ENCODE measurements at places on chromosomes 12 and 14. TPM values are rescaled to one million over a fixed set of nuclear protein-coding genes. Genes with fewer than 3 reads are reported as not detected.

Gene TUBA1A
- 14.1 TPM for total RNA-seq

Gene STAB2
- not detected for total RNA-seq

Gene KRT3
- 0.24 TPM for total RNA-seq

Gene NPFF
- not detected for total RNA-seq

Gene COX8C
- not detected for total RNA-seq

Gene RALGAPA1
- total RNA-seq = 30.0 TPM

Gene AMDHD1
- 2.9 TPM for total RNA-seq

- no peaks in the 10 kb centered on the region for H3K27me3 ChIP-seq
- no peaks in the 10 kb centered on the region for H3K36me3 ChIP-seq
- no peak overlapping the region for H3K4me3 ChIP-seq
Observed at GRCh38 chr12:26287671-26288381, 92.5 kb downstream of the SSPN start.

- no peak overlapping the region for H3K4me3 ChIP-seq
- peaks cover 10% of the 10 kb centered on the region for H3K36me3 ChIP-seq
- H3K27ac ChIP-seq = no peak overlapping the region
- DNase-seq = no peak
- no peaks in the 10 kb centered on the region for H3K4me1 ChIP-seq
- no peaks in the 10 kb centered on the region for H3K27me3 ChIP-seq
Observed at GRCh38 chr12:12123036-12123604, 52.4 kb downstream of the BCL2L14 start.

- H3K4me3 ChIP-seq = no peak overlapping the region
- H3K4me1 ChIP-seq = no peaks in the 10 kb centered on the region
- no peak for DNase-seq
- H3K27me3 ChIP-seq = no peaks in the 10 kb centered on the region
Observed at GRCh38 chr12:41186026-41186425, 2.1 kb upstream of the PDZRN4 start.

GRCh38 chr14:54108481-54109471 lies 152.2 kb upstream of the BMP4 start:
- H3K27ac ChIP-seq = peak overlapping the region; percentile 53
- DNase-seq = peak; percentile 75
- H3K27me3 ChIP-seq = no peaks in the 10 kb centered on the region
- H3K4me3 ChIP-seq = no peak overlapping the region
- no peaks in the 10 kb centered on the region for H3K36me3 ChIP-seq
- peaks cover 57% of the 10 kb centered on the region for H3K4me1 ChIP-seq

DNA sequence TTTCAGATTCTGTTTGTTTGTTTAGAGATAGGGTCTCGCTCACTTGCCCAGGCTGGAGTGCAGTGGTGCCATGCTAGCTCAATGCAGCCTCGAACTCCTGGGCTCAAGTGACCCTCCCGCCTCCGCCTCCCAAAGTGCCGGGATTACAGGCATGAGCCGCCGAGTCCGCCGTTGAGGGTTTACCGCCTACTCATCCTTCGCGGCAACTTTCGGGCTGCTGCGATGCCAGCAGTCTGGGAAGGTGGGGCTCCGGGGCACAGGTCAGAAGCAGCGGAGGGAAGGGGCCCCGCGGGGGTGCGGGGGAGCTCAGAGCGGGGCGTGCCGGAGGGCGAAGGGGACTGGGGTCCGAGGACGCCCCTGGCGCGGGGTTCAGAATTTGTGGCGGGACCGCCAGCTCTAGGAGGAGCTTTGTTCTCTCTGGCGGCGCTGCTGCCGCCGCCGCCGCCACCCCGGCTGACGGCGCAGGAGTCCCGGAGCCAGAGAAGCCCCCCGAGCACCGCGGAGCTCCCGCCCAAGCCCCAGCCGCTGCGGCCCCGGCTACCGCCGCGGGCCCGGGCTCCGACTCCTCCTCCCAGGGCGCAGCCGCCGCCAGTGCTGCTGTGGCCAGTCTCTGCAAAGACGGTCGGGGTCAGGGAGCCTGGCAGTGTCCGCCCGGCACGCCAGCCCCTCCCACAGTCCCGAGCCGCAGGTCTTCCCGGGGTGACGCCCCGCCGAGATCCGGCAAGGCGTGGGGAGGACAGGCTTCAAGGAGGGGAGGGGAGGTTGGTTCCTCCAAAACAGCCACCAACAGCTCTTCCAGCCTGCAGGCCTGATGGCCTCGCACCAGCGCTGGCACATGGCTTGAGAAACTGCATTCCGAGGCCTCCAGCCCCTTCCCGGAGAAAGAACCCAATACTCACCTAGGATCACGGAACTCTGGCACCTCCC lies 10.9 kb upstream of the KRT77 start:
- no peak for DNase-seq
- H3K4me3 ChIP-seq = no peak overlapping the region
- no peak overlapping the region for H3K27ac ChIP-seq
- no peaks in the 10 kb centered on the region for H3K4me1 ChIP-seq

GRCh38 chr12:49669796-49670195 lies 37.4 kb downstream of the FMNL3 start:
- no peak overlapping the region for H3K27ac ChIP-seq
- no peaks in the 10 kb centered on the region for H3K36me3 ChIP-seq
- H3K4me3 ChIP-seq = no peak overlapping the region
- H3K4me1 ChIP-seq = no peaks in the 10 kb centered on the region

DNA sequence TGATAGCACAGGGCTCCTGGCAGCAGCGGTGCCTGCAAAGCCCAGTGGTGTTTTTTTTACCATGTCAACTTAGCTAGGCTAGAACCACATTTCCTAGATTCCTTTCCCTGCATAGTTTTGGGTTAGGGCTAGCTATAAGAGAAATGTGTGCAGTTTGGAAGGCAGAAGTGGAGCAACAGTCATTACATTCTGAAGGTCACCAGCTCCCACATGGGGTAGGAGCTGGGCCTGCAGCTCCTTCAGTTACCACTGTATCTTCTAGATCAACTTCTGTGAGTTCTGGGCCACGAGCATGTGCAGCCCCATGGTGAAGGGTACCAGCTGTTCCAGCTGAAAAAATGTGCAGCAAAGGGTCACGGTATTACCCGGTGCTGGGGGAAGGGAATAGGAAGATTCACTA lies 2.3 kb upstream of the SLC25A3 start:
- no peak for DNase-seq
- H3K4me1 ChIP-seq = peaks cover 16% of the 10 kb centered on the region
- no peak overlapping the region for H3K4me3 ChIP-seq
- H3K36me3 ChIP-seq = peaks cover 8% of the 10 kb centered on the region

DNA sequence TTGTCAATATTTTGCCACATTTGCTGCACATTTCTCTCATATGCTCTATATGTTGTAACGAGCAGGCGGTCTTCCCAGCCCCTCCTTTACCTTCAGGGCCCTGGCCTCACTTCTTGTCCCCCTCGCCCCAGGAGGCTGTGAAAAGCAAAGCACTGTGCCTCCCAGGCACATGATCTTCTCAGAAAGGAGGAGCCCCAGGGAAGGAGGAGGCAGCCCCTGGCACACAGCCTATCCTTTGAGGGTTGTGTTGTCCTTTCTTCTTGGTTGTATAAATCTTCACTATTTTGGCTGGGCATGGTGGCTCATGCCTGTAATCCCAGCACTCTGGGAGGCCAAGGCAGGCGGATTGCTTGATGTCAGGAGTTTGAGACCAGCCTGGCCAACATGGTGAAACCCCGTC lies 77.0 kb downstream of the PPP2R5C start:
- DNase-seq = no peak
- no peak overlapping the region for H3K4me3 ChIP-seq
- H3K27me3 ChIP-seq = no peaks in the 10 kb centered on the region
- no peaks in the 10 kb centered on the region for H3K36me3 ChIP-seq
- peaks cover 8% of the 10 kb centered on the region for H3K4me1 ChIP-seq
- no peak overlapping the region for H3K27ac ChIP-seq

DNA sequence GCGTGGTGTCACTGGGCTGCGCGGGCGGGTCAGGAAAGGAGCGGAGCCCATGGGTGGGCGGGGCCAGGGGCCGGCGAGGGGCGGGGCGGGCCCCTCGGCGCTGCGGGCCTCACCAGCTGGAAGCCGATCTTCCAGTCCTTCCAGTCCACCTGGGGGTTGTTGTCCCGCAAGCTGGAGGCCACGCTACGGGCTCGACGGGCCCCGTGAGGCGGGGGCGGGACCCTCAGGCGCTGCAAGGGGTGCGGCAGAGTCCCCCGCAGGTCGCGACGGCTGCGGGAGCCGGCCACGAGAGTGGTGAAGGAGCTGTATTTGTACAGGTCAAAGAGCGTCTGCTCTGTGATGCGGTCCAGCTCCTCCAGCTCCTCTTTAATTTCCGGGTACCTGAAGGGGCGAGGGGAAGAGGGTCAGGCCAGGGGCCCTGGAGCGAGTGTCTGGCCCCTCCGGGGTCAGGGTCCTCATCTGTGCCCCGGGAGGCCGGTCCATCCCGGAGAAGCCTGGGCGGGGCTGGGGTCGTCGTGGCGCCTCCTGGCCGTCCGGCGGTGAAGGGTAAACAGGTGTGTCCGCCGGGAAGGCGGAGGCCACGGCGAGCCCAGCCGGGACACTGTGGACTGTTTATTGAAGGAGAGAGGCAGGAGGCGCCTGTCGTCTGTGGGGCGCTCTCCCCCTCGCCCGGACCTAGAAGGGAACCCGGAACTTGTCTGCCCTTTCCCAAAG lies 11.9 kb downstream of the SCNN1A start:
- H3K27me3 ChIP-seq = no peaks in the 10 kb centered on the region
- H3K4me1 ChIP-seq = peaks cover 66% of the 10 kb centered on the region
- peak overlapping the region; percentile 64 for H3K4me3 ChIP-seq
- peak; percentile 74 for DNase-seq
- H3K36me3 ChIP-seq = peaks cover 26% of the 10 kb centered on the region
- peak overlapping the region; percentile 86 for H3K27ac ChIP-seq

DNA sequence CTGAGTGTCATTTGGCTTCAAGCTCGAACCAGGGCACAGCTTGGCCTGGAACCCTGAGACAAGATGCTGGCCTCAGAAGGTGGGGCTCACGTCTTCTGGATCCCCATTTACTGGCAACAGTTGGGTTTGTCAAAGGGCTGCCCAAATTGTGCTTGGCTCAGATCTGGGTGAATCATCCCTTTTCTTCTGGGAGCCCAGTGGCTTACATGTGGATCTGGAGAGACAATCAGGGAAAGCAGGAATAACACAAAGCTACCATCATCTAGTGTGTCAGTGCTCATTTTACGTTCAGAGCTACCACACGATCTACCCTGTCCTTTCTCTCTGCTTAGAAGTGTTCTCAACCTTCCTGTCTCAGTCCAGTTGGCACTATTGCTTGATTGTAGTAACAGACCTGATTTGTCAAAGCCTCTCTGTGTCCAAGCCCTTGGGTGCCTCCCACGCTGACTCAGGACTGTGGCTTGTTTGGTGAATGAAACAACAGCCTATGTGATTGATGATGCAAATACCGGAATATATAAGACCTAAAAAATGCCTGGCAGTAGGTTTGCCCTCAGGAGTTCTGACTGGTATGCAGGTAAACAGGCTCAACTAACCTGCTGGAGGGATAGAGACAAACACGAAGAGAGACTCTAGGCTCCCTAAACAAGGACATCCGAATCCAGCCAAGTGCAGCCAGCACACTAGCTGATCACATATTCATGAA lies 974.3 kb downstream of the VRK1 start:
- DNase-seq = peak; percentile 56
- H3K27me3 ChIP-seq = no peaks in the 10 kb centered on the region
- H3K4me3 ChIP-seq = no peak overlapping the region
- no peaks in the 10 kb centered on the region for H3K4me1 ChIP-seq
- H3K27ac ChIP-seq = no peak overlapping the region

- H3K4me1 ChIP-seq = peaks cover 38% of the 10 kb centered on the region
- no peaks in the 10 kb centered on the region for H3K36me3 ChIP-seq
- no peak overlapping the region for H3K4me3 ChIP-seq
- no peaks in the 10 kb centered on the region for H3K27me3 ChIP-seq
- no peak for DNase-seq
Observed at GRCh38 chr14:55803873-55804553, 224.0 kb downstream of the KTN1 start.

DNA sequence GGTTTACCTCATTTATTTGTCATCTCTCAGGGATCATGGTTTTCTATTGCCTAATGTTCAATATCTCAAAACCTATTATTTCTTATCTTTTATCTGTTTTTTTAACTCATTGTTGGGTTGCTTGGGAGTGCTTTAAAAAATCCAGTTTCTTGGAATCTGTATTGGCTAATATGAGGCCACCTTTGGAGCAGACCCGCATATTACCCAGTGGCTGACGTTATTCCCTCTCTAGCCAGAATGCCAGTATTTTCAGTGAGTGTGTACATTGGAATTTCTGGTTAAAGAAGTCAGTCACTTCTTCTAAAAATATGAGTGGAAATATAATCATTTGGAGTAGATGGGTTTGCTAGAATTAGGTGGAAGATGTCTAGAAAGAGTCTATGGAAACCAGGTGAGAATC lies 38.3 kb downstream of the PRMT8 start:
- no peak overlapping the region for H3K4me3 ChIP-seq
- DNase-seq = no peak
- H3K27ac ChIP-seq = no peak overlapping the region
- H3K4me1 ChIP-seq = no peaks in the 10 kb centered on the region
- no peaks in the 10 kb centered on the region for H3K36me3 ChIP-seq

All from PC-9 (cell line).